PC-9 (cell line): ENCODE measurements at places on chromosomes 1 and 21. TPM values are rescaled to one million over a fixed set of nuclear protein-coding genes. Genes with fewer than 3 reads are reported as not detected.

DNA sequence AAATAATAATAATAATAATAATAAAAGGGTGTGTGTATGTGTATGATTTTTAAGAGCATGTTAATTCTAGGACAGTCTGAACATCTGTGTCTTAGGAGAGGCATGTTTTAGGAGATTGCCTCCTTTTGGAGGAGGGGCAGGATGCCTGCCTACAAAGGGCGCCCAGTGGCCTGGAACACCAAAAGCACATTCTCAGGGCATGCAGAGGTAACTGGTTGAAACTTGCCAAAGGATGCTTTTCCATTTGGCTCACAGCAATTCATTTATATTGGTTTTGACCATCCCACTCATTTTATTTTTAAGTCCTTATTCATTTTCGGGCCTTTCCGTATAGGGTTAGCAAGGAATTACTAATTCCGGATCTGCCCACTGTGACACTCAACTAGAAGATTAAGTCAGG lies 21.1 kb upstream of the LAMC2 start:
- DNase-seq: no peak

- no peak for DNase-seq
These were observed 34.1 kb upstream of the PRSS38 start for GRCh38 chr1:227781314-227781930.

GRCh38 chr21:35561116-35561515 lies 499.2 kb downstream of the SETD4 start:
- no peak for DNase-seq

DNA sequence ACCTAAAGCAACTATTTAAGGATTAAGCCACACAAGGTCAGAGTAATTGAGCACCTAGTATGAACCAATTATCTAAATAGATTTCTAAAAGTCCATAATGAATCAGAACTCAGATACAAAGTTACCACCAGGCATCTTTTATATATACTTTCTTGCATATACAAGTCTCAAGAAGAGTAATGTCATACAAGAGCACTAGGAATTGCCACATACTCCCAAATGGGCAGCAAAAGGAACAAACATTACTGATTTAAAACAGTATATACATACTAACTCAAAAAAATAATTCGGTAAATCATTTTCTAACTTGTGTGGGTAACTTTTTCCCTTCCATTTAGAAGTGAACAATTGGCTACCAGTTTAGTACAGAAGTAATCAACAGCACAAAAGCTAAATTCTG lies 22.1 kb downstream of the SERBP1 start:
- DNase-seq: no peak

DNA sequence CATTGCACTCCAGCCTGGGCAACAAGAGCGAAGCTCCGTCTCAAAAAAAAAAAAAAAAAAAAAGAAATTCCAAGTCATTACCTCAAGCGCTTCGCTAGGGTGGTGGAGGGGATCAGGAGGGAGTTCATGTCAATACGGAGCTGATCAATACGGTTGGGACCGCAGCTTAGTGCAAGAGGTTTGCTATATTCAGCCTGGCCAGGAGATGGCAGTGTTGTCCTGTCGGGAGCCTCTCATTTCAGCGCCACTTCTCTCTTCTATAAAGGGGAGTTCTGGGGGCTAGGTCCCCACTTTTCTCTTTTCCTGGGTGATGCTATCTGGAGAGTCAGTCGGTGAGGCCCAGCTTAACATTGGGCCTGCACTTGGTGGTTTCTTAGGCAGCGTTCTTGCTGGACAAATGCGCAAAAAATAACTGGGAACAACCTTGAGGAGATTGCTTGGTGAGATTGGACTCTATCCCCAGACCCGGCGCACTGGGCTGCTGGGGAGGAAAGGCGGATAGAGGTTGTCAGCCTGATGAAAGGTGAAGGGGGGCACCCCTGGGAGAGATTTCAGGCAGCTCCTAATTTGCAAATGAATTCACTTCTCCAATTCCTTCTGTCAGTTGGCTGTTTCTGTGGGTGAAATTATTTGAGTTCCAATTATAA lies 40.4 kb downstream of the KIAA0040 start:
- peak; percentile 39 for DNase-seq

DNA sequence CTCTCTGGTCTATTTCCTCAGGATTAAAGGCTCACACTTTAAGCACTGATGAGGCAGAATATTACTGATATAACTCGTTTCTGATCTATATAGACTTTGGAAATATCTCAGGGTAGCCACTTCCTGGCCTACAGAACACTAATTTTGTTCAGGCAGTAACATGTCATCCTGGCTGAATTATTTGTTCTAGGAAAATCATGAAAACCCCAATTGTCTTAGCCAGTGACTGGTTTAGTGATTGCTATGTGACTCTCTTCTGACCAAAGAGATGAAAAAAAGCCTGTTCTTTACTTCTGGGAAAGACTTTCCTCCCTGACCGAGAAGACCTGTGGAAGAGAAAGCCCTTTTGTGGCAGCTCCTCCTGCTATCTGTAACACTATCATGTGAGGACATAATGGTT lies 453.7 kb downstream of the SETD4 start:
- DNase-seq: no peak

GRCh38 chr1:1058088-1058905 lies 15.8 kb downstream of the RNF223 start:
- DNase-seq: peak; percentile 53

DNA sequence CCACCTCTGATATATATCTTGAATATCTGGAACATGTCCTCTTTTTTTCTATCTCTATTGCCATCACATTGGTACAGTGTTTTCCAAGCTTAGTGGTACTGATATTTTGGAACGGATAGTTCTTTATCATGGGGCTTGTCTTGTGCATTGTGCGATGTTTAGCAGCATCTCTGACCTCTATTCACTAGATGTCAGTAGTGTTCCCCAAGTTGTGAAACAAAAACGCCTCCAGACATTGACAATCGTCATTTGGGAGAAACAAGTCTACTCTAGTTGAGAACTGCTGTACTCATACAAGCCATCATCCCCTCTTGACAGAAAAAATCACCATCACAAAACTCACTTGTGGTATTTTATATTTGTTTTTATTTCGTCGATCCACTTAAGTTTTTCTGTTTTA lies 79.7 kb upstream of the CHODL start:
- no peak for DNase-seq

- DNase-seq: no peak
These were observed 27.9 kb downstream of the OPTC start for GRCh38 chr1:203521812-203522211.

GRCh38 chr1:195894411-195894810 lies 713.8 kb downstream of the KCNT2 start:
- DNase-seq: no peak

- no peak for DNase-seq
These were observed 513.9 kb downstream of the OMA1 start for GRCh38 chr1:58032611-58033073.

DNA sequence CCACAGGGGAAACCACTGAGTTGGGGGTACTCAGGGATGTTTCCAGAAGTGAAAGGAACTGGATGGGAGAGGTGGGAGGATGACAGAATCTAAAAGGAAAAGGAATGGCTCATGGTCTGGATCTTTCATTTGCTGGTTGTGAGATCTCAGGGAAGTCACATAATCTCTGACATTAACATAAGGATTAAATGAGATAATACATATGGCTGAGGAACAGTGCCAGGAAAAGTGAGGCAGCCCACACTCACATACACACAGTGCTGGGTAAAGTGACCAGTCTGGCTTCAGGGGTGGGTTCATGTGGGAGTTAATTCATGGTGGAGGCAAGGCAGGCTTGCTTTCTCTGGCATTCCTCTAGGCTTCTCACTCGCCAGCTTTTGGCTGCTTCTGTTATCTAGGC lies 3.9 kb upstream of the PTCH2 start:
- no peak for DNase-seq

GRCh38 chr1:158717344-158717743 lies 3.2 kb downstream of the OR6K3 start:
- no peak for DNase-seq

- no peak for DNase-seq
These were observed 3.1 kb upstream of the CAMTA1 start for GRCh38 chr1:6782151-6782550.

- no peak for DNase-seq
These were observed 45.9 kb downstream of the MORN1 start for GRCh38 chr1:2345297-2346075.

GRCh38 chr1:70071601-70072000 lies 133.8 kb downstream of the LRRC40 start:
- DNase-seq: no peak

RHCE gene
- 0.22 and 0.78 TPM in 2 replicates for total RNA-seq

AKNAD1 gene
- total RNA-seq: not detected in 2 replicates

CA6 gene
- not detected in 2 replicates for total RNA-seq

C1orf226 gene
- total RNA-seq: 10.5 and 11.3 TPM in 2 replicates

ENAH gene
- total RNA-seq: 118 and 167 TPM in 2 replicates
